ENCODE measurements at places on chromosomes 6 and 20. TPM values are rescaled to one million over a fixed set of nuclear protein-coding genes. Genes with fewer than 3 reads are reported as not detected.

MLIP gene
- total RNA-seq, result not detected

C2 gene
- total RNA-seq, result 6.2 TPM

RTF2 gene
- 32.9 TPM for total RNA-seq

RIMS1 gene
- 7.7 TPM for total RNA-seq

COL11A2 gene
- under 0.01 TPM for total RNA-seq

DNA sequence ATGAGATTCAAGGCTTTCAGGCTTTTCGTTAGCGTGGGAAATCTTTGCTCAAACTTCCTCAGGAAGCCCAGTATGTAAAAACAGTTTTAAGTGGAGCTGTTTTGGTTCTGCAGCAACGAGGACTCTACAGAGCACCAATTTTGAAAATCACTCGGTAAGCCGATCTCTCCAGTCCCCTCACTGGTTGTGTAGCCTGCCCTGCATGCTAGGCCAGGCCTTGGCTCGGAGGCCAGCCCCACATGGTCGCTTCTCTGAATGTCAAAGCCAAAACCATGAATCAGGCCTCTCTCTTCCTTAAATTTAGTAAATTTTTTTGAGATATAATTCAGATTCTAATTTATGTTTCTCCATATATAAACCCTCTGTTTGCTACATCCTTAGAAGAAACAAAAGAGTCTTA is 108.0 kb downstream of the CHD6 start:
- no peak for DNase-seq

GRCh38 chr6:82908661-82909060 is 157.0 kb downstream of the UBE3D start:
- DNase-seq, result no peak

DNA sequence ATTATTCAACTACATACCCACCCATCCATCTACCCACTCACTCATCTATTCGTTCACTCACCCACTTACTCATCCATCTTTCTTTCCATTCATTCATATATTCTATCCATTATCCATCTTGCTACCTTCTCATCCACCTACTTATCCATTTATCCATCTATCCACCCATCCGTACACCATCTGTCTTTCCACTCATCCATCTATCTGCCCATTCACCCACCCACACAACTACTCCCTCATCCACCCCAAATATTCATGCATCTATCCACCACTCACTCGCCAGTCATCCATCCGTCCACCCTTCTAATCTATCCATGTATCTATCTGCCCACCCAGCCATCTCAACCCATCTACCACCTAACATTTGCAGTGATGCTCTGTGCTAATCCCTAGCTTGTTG is 13.6 kb upstream of the KCNB1 start:
- no peak for DNase-seq

GRCh38 chr6:14448246-14448645 is 330.7 kb downstream of the CD83 start:
- no peak for DNase-seq

DNA sequence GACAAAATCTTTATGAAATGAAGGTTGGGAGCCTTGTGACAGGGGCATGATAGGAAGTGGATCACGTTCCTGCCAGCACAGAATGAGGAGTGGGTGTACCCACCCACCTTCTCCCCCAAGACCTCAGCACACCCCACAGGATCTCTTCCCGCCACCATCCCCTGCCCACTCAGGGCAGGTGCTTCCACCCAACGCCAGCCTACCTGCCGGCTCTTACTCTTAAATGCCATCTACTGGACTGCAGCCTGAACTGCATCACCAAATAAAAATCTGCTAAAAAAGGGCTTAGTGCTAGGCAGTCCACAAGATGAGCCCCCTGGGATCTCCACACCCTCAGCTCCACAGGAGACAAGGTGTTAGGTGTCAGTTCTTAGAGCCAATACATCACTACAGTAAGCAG is 20.6 kb downstream of the DTNBP1 start:
- DNase-seq, result no peak

DNA sequence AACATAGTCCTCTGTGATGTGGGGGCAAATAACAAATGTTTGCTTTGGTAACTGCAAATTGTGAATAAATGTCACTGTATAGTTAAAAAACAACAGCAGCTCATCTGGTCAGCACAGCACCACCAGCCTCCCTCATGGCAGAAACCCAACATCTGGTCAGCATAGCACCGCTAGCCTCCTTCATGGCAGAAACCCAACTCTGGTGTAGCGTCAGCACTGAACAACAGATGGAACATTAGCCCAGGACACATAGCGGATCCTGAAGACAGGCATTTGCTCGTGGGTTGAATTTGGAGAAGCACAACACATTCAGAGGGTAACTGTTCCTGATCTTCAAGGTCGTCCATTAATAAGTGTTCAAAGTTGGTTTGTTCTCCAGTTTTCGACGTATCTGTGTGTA is 265.9 kb downstream of the DLL1 start:
- peak; percentile 90 for DNase-seq

DNA sequence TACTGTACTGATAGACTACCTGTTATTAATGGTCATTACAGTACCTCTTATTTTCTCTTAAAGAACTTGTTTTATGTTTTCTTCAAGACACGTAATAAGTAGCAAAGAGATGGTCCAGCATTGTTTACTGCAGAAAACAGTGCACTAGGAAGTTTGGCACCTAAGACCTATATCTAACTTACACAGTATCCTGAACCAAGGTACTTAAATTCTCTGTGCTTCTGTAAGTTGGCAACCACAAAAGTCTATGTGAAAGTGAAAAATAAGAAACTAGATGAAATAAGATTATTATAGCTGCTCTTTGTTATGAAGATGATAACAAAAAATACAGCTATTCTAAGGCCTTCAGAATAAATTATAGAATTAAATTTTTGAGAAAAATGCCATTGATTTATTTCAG is 411.7 kb upstream of the SOX4 start:
- no peak for DNase-seq

DNA sequence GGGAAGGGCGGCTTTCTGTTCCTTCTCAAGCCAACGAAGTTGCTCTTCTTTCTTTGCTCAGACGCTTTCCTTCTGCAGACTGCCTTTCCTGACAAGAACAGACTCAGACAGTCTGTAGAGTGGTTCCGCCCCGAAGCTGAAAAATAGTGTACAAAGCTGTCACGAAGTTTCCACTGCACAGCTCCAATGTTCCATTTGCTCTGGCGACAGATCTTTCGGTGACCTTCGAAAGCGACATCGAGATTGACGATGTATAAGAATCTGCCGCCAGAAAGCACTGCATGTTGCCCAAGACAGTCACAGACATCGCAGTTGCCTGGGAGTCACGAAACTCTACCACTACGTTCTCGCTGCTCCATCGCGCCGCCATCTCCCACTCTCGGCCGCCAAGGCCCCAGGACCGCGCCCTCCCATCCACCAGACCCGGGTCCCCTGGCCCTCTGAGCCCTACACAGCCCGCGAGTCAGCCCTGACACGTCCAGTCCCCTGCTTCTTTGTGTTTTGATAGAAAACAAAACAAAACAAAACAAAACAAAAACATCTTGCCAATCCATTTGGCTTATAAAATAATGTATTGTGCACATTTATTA is 42.1 kb upstream of the ZNF184 start:
- peak; percentile 12 for DNase-seq

- DNase-seq, result no peak
Observed at GRCh38 chr6:149445573-149445972, 39.2 kb downstream of the ZC3H12D start.

- no peak for DNase-seq
Observed at GRCh38 chr20:23881371-23881770, 1.8 kb upstream of the CST5 start.

DNA sequence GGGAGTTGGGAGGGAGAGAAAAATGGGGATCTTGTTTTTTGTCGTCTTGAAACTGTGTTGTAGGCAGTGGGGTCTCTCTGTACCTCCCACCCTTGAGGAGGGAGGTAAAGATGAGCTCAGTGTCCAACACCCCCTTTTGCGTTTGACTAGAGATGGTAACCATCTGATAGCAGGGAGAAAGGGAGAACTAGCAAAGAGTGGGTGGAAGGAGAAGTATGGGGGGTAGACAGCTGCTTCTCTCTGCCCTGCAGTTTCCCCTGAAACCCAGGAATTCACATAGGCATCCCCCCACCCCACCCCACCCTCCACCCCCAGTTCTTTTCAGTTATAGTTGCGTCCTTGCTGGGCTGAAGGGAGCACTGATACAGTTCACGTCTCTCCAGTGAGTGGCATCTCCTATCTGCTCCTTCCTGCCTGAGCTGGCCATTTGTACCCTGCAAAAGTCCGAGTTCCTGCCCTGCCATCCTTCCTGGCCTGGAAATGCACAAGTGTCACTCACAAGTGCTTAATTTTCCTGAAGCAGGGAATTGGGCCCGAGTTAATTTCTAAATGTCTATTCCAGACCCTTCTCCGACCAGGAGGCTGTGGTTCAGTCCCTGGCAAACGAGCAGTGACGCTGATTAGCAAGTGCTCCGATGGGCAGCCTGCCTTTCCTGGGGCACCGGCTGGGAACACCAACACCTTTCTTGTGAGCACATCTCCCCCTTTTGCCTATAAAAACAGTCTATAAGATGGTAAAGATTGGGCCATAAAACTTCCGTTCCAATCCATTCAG is 1.5 kb downstream of the SIRPA start:
- DNase-seq, result no peak

DNA sequence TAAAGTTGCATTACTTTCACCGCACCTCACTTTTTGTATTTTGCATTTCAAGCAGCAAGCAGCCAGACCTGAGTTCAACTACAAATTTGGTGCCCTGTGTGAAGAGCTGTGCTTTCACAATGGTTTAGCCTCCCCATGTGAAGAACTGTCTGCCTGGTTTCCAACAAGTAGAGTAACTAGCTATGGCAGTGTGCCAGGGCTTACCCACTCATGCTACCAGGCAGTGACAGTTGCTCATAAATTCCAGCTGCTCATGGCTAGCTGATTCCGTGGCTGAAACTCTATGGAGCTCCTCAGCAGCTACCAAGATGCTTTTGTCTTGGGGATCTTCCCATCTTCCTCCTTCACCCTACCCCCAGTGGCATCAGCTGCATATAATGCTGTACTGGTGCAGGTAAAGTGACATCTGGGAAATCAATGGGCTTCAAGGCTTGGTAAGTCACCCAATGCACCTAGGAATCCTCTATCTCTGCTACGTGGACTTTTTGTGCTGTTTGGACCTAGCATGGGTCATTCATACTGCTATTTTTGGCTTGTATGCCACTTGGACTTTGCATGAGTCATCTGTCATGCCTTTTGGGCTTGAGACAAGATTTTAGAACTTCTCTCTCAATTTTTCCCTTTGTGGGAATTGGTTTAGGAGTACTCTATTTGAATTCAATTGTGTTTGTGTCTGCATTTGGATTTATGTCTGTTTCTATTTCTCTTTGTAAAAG is 176.5 kb upstream of the GJE1 start:
- no peak for DNase-seq

DNA sequence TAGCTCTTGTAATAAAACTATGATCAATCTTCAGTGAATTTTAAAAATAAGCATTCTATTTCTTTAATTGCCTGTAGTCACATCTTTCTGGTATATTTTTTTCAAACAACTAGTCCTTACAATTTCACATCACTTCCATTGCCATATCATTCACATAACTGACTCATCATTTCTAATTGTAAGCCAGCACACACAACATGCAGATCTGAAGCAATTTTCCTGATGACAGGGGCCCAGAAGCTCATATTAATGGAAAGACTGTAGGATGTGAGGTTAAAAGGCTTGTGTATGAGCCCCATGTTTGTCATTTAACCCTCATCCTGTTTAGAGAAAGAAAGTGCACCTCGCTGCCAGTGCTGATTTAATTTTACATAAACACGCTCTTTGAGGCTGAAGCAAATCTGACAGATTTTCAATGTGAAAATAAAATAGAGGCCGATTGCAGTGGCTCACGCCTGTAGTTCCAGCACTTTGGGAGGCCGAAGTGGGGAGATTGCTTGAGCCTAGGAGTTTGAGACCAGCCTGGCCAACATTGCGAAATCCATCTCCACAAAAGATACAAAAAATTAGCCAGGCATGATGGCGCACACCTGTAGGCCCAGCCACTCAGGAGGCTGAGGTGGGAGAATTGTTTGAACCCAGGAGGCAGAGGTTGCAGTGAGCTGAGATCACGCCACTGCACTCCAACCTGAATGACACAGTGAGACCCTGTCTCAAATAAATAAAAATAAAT is 40.1 kb upstream of the LTV1 start:
- no peak for DNase-seq

- no peak for DNase-seq
Observed at GRCh38 chr6:152063170-152063921, 255.9 kb downstream of the ESR1 start.

- no peak for DNase-seq
Observed at GRCh38 chr20:33601861-33602260, 60.3 kb upstream of the C20orf144 start.

DNA sequence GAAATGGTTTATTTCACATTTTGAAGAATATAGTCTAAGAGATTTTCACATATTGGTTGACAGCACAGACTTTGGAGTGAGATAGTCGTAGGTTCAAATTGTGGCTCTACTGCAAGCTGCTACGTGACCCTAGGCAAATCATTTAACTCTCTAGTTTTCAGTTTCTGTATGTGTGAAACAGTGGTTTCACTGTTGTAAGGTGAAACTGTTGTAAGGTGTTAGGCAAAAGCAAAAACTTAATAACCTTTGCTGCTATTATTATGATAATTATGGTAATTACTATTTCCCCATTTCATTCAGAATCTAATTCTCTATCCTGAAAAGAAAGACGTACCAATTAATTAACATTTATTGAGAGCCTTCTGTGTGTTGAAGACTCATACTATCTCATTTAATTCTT is 144.2 kb downstream of the REV3L start:
- no peak for DNase-seq

- DNase-seq, result no peak
Observed at GRCh38 chr6:159973951-159974350, 5.1 kb downstream of the IGF2R start.

- peak; percentile 66 for DNase-seq
Observed at GRCh38 chr6:161444464-161444863, 170.6 kb upstream of the AGPAT4 start.

DNA sequence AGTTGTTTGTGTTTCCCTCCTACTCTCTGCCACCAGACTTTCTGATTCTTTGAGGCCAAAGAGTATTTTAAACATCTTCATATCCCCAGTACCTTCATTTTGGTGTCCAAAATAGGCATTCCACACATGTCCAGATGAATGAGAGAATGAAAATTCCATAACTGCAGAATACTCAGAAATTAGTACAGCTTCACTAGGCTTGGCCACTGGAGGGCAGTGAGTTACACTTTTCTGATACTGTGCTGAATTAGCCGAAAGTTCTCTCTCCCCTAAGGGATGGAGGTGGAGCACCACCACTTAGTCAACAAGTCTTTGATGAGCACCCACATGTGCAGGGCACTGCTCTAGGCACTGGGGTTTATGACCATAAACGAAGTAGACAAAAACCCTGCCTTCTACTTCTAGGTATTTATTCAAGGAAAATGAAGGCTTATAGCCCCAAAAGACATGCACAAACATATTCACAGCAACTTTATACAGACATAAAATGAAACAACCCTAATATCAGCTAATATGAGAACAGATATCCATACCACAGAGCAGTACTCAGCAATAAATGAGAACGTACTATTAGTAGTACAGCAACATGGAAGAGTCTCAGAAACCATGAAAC is 46.1 kb upstream of the TMEM217 start:
- no peak for DNase-seq
